Right cardiac atrium (tissue), 5 donors: ENCODE measurements at places on chromosomes 16 and 17.
A peak's percentile ranks its signal among the peaks of the same experiment; 100 is the strongest.

- DNase-seq: no peak
Observed at GRCh38 chr17:32783602-32784001, 93.3 kb downstream of the MYO1D start.

GRCh38 chr17:66810951-66811682, 23.8 kb upstream of the CACNG5 start:
- DNase-seq: no peak

DNA sequence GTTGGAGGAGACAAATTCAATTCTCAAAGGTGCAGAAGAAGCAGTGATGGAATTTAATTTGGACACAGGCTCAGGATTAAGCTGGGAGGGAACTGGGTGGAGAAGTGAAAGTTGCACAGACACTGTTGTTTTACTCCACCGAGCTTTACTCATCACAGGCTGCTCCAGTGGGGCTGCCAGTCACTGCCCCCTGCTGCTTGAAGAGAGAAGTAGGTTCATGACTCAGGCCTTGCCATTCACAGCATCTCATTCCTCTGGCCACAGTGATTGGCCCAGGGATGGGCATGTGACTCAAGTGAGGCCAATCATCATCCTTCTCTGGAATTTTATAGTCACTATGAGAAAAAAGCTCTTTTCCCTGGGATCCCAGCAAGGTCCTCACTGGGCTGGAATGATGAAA, 11.8 kb downstream of the GNAO1 start:
- DNase-seq: peak; percentile 20

DNA sequence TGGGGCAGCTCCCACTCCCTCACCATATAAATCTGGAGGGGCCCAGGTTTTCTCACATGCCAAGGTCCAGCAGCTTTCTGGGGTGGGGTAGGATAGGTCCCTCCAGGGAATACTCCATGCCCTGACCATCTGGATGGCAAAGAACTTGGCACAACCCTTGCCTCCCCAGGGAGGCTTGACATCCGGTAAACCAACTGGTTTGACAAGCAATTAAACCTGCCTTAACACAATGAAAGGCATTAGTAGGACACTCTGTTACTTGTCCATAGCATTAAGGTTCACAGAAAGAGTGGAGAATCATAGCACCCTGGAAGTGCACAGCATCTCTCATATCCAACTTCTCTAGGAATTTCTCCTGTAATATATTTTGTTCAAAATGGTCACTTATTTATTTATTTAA, 63.9 kb upstream of the MAF start:
- no peak for DNase-seq

- peak; percentile 51 for DNase-seq
Observed at GRCh38 chr17:9233761-9234160, 212.5 kb downstream of the NTN1 start.

DNA sequence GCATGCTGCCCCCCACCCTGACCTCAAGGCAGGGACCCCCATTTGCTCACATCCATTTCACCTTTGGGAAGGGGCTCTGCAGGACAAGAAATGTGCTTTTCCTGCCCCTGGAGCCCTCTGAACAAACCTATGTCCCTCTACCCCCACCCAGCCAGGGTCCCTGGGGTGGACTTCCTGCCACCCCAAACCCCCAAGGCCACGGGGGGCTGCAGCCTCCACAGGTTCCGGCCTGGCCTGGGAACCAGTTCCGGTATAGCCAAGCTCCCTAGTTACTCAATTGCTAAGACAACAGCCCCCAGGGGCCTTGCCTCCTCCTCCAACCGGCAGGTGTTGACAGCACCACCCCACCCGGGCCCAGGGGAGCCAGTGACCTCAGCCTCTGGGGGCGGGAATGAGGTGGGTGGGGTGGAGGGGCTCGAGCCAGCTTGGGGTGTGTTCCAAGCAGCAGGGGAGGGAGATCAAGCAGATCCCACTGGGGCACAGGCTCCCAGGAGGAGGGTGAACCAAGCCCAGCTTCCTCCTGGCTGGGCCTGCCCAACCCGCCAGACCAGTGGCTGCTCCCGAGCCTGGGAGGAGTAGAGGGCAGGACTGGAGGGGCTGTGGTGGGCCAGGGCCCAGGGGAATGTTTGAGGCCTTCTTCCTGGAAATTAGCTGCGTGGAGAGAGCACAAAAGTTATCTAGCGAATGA, 6.6 kb downstream of the PNMT start:
- DNase-seq: peak; percentile 75

GRCh38 chr16:81861503-81861902, 82.4 kb downstream of the PLCG2 start:
- no peak for DNase-seq

DNA sequence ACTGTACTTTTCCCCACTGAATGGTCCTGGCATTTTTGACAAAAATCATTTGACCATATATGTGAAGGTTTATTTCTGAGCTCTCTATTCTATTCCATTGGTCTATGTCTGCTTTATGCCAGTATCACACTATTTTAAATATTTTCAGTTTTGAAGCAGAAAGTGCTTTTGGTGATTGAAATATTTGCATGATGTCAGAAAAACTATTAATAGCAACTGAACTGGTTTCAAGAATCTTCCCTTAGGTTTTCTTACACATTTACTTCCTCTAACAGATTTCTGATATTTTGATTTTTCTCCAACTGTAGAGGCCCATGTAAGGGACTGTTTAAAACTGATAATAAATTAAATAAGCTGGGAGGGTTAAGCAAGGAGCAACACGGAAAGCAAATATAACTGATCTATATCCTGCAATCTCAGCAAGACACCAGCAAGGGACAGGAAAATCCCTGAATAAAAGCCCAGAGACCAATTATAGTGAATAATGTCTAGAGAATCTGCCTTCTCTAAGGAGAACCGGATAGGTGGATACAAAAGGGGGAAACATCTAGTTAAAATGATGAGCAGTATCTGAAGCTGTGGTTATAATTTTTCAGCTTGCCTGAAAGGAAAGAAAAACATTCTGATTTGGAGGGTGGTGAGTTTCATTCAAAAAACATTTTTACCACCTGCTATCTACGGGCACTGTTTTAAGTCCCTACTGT, 80.9 kb upstream of the STAC2 start:
- no peak for DNase-seq

GRCh38 chr16:58034128-58034685, 8.7 kb downstream of the MMP15 start:
- no peak for DNase-seq

- peak; percentile 27 for DNase-seq
Observed at GRCh38 chr17:30550512-30551273, 73.5 kb downstream of the GOSR1 start.

DNA sequence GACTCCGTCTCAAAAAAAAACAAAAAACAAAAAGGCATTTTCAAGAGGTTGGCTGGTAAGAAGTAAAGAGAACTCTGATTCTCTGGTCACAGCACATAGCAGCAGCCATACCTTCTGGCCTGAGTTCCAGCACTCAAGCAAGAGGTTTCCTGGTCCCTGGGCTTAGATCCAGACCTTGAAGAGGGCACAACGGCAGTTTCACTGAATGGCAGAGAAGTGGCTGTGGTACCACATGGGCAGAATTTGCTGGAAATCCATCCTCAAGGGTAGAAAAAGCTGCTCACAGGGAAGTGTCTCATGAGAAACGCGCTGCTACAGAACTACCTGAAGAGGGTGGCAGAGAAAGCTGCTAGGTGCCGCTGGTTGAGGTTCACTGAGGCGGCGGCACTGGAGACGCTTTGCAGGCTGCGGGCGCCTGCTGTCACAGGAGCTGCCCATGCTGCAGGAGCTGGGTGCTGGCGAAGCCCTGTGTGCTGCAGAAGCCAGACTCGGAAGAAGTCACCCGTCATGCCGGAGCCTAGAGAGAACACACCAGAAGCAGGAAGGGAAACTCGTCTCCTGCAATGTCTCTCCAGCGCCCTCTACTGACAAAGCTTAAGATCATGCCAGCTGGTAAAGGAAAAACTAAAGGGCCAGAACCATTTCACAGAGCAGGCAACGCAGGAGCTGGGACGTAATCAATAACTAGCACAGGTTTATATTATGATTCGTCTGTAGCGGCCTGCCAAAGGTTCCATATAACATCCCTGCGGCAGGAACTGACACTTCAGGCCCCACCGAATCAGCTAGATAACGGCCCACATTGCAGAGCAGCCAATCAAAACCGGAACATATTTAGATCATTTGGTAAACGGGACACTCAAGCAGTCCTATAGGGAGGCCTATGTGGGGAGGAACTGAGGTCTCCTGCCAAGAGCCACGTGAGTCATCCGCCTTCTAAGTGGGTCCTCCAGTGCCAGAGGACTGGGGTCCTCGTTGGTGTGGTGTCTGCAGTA, 5.4 kb upstream of the ZNF213 start:
- peak; percentile 64 for DNase-seq

DNA sequence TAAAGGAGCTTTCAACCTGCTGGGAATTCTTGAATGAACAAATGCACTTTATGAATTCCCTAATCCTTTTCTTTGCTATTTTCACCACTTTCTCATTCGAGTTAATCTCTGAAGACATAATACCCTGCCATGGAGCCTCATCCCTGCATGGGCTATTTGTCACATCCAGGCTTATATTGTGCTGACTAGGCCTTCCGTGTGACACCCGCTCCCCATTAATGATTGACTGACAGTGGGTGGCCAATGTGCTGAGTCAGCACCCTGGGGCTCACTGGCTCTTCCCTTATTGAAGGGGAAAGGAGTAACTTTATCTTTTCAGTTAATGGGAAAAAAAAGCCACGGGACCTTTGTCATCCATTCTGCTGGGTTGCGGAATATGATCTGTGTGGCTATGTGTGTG, 1024.8 kb upstream of the EEF2KMT start:
- DNase-seq: no peak

DNA sequence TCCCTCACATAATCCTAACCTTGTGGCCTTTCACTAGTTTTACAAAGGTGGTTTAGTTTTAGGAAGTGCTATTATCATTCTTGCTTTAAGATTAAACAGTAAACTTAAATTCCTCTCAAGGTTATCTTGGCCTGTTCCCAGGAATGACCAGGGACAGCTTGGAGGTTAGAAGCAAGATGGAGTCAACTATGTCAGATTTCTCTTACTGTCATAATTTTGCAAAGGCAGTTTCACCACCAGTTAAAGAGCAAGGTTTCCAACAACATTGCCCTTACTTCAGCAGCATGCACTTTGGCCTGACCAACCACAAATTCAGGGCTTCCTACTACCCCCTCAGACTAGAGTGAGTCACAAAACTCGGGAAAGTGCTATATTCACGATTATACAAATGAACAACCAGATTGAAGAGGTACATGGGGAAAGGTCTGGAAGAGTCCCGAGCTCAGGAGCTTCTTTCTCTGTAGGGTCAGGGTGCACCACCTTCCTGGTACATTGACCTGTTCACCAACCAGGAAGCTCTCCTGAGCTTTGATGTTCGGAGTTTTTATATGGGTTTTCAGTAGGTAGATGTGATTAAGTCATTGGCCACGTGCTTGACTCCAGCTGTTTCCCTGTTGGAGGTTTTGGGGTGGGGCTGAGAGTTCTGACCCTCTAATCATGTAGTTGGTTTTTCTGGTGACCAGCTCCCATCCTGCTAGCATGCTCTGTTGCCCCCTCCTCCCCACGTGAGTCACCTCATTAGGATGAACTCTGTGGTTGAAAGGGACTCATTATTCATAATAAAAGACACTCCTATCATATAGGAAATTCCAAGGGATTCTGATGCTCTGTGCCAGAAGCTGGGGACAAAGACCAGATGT, 19.4 kb downstream of the RHOT1 start:
- no peak for DNase-seq

- DNase-seq: no peak
Observed at GRCh38 chr16:84332975-84333684, 35.2 kb upstream of the ATP2C2 start.

GRCh38 chr17:81514739-81515529, 2.3 kb upstream of the ACTG1 start:
- DNase-seq: peak; percentile 95
